T-cell (primary cell): ENCODE measurements at places on chromosomes 6 and 20. TPM values are rescaled to one million over a fixed set of nuclear protein-coding genes. Genes with fewer than 3 reads are reported as not detected.

- no peak for DNase-seq
- H3K27ac ChIP-seq = no peak overlapping the region
- H3K36me3 ChIP-seq = no peaks in the 10 kb centered on the region
- peaks cover 8% of the 10 kb centered on the region for H3K27me3 ChIP-seq
- H3K4me1 ChIP-seq = peaks cover 30% of the 10 kb centered on the region
- H3K4me3 ChIP-seq = no peak overlapping the region
Observed at GRCh38 chr6:7728855-7729590, 3.1 kb downstream of the BMP6 start.

- no peak overlapping the region for H3K4me3 ChIP-seq
- H3K27ac ChIP-seq = no peak overlapping the region
- H3K27me3 ChIP-seq = peaks cover 19% of the 10 kb centered on the region
- no peaks in the 10 kb centered on the region for H3K36me3 ChIP-seq
- DNase-seq = no peak
Observed at GRCh38 chr20:46000262-46000996, 8.3 kb upstream of the MMP9 start.

GRCh38 chr6:80197474-80197873, 91.0 kb downstream of the BCKDHB start:
- no peaks in the 10 kb centered on the region for H3K4me1 ChIP-seq
- no peak for DNase-seq
- no peaks in the 10 kb centered on the region for H3K27me3 ChIP-seq
- H3K27ac ChIP-seq = no peak overlapping the region

Gene WTAP
- total RNA-seq = 124 TPM
